ENCODE measurements at places on chromosomes 6 and 20.
A peak's percentile ranks its signal among the peaks of the same experiment; 100 is the strongest.

DNA sequence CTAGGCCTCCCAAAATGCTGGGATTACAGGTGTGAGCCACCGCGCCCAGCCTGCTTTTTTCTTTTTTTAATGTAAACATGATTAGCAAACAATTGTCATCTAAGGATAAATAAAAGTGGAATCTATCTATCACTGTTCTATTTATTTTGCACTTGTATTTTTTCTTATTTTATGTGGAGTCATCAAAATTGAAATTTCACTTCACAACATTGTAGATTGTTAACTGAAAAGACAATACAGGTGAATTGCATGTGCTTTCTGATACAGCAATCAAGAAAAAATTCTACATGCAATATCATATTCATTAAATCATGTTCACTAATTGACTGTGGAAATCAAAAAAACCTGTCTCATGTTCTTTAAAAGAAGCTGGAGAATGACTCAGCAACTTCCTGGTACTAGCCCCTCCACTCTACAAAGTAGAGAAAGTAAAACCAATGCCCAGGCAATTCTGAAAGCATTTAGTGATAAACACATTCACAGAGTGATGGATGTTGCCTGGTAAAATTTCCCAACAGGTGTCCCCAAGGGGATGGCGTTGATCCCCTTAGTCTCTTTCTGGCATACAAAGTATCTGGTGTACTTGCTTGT lies 10.7 kb upstream of the RFX6 start:
- H3K4me1 ChIP-seq, result no peaks in the 10 kb centered on the region
- DNase-seq, result no peak
- H3K4me3 ChIP-seq, result no peak overlapping the region
- no peaks in the 10 kb centered on the region for H3K27me3 ChIP-seq

DNA sequence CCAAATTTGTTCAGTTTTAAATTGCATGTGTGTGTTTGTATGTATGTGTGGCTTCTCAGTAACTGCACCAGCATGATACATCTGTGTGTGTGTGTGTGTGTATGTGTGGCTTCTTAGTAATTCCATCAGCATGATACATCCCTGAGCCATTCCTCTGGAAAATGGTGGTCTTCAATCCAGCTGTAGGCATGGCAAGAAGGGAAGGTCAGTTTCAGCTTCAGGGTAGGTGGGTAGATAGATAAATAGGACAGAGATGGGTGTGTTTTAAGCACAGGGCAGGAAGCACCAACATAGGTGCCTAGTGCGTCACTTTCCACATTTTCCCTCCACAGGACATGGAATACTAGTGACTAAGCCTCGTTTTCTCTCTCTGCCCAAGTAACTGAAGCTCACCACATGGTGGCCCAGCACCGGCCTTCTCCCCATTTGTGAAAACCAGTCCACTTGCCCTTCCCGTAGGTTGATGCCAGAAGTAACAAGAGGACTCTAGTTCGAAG lies 82.9 kb downstream of the RPP40 start:
- H3K27ac ChIP-seq, result no peak overlapping the region
- no peaks in the 10 kb centered on the region for H3K27me3 ChIP-seq
- no peak for DNase-seq
- H3K4me3 ChIP-seq, result no peak overlapping the region

DNA sequence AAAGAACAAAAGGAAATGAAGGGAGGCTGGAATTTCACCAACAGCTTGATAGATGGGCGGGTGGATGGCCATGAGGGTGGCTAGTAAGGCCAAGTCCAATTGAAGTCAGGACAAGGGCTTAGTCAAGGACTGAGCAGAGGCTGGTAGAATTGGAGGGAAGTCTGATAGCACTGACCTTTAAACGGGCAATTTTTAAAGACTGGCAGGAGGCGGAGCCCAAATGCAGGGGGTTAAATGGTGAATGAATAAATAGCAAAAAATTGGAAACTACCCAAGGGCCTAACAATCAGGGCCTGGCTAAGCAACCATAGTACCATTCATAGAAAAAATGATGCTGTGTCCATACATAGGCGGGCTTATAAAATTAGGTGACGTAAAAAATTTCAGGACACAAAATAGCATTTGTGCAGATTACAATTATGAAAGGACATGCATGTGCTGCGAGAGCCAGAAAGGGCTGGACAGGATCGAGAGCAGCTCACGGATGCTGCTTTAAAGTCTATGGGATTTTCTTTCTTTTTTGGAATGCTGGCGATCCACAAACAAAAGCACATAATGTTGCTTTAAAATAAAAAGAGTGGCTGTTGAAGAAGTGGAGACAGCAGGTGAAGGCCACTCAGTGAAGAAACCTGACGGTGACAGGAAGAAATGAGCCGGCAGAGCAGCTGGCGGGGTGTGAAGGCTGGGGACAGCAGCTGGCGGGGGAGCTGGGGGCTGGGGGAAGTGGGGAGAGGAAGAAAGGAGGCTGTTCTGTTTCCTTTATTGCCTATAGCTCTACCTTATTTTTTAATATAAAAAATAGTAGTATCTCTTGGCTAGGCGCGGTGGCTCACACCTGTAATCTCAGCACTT lies 42.8 kb upstream of the TAF8 start:
- no peak for DNase-seq
- H3K36me3 ChIP-seq, result no peaks in the 10 kb centered on the region
- H3K4me3 ChIP-seq, result no peak overlapping the region
- H3K27ac ChIP-seq, result no peak overlapping the region
- H3K27me3 ChIP-seq, result no peaks in the 10 kb centered on the region

DNA sequence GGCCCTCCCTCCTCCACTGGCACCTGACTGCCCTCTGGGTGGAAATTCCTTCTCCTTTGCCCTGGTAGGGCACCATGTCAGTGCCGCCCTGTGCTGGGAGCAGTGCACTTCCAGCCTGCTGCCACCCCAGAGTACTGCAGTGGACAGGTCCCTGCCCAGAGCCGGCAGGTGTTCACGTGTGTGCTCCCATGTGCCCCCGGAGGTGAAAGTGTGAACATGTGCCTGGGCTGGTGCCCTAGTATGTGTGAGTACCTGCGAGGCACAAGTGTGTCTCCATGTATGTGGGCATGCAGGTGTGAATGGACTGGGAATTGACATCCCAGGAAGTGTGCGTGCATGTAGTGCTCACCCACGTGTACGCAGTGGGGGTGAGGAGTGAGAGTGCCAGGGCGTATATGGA lies 29.4 kb downstream of the SDCBP2 start:
- H3K27ac ChIP-seq, result no peak overlapping the region
- DNase-seq, result no peak
- no peaks in the 10 kb centered on the region for H3K27me3 ChIP-seq
- H3K4me3 ChIP-seq, result no peak overlapping the region
- H3K36me3 ChIP-seq, result no peaks in the 10 kb centered on the region

DNA sequence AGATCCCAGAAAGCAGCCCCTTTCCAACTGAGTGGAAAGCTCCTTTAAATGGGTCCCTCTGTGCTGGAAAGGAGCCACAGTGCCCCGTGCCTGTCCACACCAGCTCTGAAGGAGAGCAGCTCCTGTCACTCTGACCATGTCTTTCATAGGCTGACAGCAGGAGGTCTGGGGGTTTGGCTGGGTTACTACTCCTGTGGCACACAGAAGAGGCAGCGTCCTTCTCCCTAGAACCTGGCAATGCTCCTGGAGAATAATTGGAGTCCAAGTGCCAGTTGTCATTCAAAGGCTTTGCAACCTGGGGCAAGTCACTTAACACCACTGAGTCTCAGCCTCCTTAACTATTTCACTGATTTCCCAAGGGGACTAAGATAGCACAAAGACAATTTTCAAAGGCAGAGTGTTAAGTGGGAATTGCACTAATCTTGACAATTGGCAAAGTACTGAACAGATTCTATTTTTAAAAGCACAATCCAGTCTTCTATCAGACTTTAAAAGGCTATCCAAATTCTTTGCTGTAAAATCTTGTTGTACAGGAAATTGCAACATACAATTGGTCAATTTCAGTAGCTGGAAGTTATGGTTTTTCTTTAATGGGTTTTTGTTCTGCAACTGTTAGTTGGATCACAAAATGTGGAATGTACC lies 457.2 kb downstream of the KIF16B start:
- H3K27ac ChIP-seq, result no peak overlapping the region
- H3K4me1 ChIP-seq, result no peaks in the 10 kb centered on the region
- no peak overlapping the region for H3K4me3 ChIP-seq
- no peaks in the 10 kb centered on the region for H3K27me3 ChIP-seq
- H3K36me3 ChIP-seq, result no peaks in the 10 kb centered on the region

DNA sequence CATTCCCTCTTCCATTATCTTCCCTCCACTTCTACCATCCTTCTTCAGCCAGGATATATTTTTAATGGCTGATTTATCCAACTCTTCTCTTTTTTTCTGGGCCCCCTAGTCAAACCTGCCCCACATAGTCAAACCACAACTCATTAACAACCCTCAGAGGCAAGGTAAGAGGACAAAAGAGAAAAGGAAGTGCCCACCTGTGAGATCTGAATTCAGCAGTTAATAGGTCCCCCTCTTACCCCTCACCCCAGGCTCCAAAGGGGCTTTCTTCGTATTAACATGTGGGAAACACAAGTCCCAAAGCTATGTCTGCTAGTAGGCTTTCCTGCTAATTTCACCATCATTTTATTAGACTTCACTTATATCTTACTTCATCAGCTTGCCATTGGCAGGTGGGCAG lies 44.1 kb upstream of the TSPYL1 start:
- no peak overlapping the region for H3K4me3 ChIP-seq
- no peaks in the 10 kb centered on the region for H3K27me3 ChIP-seq
- H3K4me1 ChIP-seq, result peaks cover 6% of the 10 kb centered on the region
- H3K36me3 ChIP-seq, result no peaks in the 10 kb centered on the region
- DNase-seq, result peak; percentile 31

DNA sequence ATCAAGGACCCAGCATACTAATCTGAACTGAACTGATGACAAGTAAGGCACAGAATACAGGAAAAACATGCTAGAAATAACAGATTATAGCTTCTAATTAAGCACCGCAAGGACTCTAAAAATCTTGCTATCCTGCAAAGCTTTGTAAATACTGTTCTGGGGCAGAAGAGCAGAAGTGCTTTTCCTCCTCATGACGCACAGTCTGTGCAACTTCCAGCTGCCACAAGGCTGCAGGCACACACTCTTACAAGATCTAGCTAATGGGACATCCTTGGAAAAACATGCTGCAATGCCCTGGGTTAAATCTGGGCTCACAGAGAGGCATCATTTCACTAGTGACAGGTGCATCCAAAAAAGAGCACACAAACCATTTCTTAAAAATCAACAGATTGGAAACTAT lies 188.6 kb downstream of the GJA10 start:
- H3K27me3 ChIP-seq, result no peaks in the 10 kb centered on the region
- no peaks in the 10 kb centered on the region for H3K4me1 ChIP-seq
- no peaks in the 10 kb centered on the region for H3K36me3 ChIP-seq
- DNase-seq, result no peak
- H3K4me3 ChIP-seq, result no peak overlapping the region

DNA sequence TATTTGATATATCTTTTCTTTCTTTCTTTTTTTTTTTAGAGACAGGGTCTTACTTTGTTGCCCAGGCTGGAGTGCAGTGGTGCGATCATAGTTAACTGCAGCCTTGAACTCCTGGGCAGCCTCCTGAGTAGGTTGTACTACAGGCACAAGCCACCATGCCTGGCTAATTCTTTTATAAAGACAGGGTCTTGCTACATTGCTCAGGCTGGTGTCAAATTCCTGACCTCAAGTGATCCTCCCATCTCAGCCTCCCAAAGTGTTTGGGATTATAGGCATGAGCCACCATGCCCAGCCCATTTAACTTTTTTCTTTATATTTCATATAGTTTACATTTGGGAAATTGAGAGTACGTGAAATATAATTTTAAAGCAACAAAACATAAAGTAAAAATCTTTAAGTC lies 10.1 kb downstream of the NUS1 start:
- no peaks in the 10 kb centered on the region for H3K27me3 ChIP-seq
- H3K4me3 ChIP-seq, result no peak overlapping the region
- no peak for DNase-seq
- H3K27ac ChIP-seq, result no peak overlapping the region

- no peak overlapping the region for H3K4me3 ChIP-seq
- DNase-seq, result no peak
- H3K27ac ChIP-seq, result no peak overlapping the region
- H3K4me1 ChIP-seq, result no peaks in the 10 kb centered on the region
- H3K36me3 ChIP-seq, result no peaks in the 10 kb centered on the region
Observed at GRCh38 chr6:91718198-91718597, 1131.3 kb upstream of the MAP3K7 start.

GRCh38 chr20:4942331-4942730 lies 59.0 kb downstream of the SLC23A2 start:
- no peaks in the 10 kb centered on the region for H3K36me3 ChIP-seq
- no peaks in the 10 kb centered on the region for H3K4me1 ChIP-seq
- no peaks in the 10 kb centered on the region for H3K27me3 ChIP-seq
- no peak for DNase-seq

GRCh38 chr6:7411328-7411727 lies 21.7 kb downstream of the RIOK1 start:
- DNase-seq, result no peak
- no peaks in the 10 kb centered on the region for H3K4me1 ChIP-seq
- no peak overlapping the region for H3K4me3 ChIP-seq
- H3K27me3 ChIP-seq, result no peaks in the 10 kb centered on the region
- H3K27ac ChIP-seq, result no peak overlapping the region

GRCh38 chr6:11346516-11346915 lies 114.0 kb upstream of the NEDD9 start:
- no peaks in the 10 kb centered on the region for H3K4me1 ChIP-seq
- H3K27ac ChIP-seq, result no peak overlapping the region
- no peak for DNase-seq
- H3K36me3 ChIP-seq, result no peaks in the 10 kb centered on the region

All from iPS DF 6.9 (cell line).